NCI-H1092 treated with DMSO at 0.1 percent for 48 hours (cell line): ENCODE measurements at places on chromosomes 11 and 22.

GRCh38 chr22:48577014-48577690 is 1250.5 kb downstream of the BRD1 start:
- no peak for DNase-seq

DNA sequence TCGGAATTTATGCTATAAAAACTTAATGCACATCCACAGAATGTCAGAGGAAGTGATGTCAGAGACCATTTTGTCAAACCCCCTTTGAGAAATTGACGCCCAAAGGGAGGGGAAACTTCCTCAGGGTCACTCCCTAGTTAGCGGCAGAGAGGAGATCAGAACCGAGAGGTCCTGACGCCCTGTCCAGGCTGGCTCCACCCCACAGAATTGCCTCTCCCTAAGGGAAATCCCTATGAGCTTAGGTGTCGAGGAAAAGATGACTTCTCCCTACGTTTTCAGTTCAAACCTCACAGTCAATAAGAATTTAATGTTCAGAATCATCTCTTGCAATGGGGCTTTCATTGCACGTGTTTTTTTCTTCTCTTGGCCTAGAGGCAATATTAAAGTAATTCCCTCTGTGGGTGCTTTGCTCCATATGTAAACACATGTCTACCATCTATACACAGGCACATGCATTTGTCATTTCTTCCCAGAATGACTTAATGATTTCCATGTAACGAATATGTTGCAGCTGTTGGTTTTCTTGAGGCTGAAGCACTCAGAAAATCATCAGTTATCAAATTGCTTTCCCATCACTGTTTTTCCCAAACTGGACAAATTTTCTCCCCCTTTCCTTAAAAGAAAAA is 148.7 kb upstream of the TIMP3 start:
- no peak for DNase-seq

GRCh38 chr11:111422494-111423249 is 43.6 kb upstream of the POU2AF1 start:
- peak; percentile 87 for DNase-seq

DNA sequence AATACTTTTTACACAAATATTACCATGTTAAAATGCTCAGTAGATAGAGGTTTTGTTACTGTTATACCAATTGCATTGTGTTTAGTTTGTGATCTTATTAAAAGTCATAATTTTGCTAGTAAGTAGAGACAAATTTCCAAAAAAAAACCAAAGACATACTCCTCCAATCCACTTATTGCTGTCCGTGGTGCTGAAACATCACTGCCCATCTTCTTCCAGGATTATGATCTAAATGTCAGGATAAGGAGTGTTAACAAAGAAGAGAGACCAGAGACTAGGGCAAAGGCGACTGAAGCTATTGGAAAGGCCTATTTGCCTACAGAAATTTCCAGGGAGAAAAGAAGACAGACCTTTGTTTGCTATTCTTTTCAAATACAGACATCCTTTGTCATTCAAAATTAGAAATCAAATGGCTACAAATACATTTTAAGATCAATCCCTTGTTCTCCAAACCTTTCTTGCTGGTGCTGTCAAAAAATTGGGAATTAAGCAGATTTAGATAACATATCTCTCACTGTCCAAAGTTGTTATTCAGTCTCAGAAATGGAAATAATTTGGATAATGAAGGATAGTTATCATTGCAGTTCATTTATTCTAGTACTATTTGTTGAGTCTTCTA is 199.7 kb downstream of the C11orf91 start:
- no peak for DNase-seq
